A172 (cell line): ENCODE measurements at places on chromosomes 5 and 9. TPM values are rescaled to one million over a fixed set of nuclear protein-coding genes. Genes with fewer than 3 reads are reported as not detected.

GRCh38 chr5:141077826-141078225, 16.6 kb upstream of the PCDHB2 start:
- no peak for DNase-seq

GRCh38 chr9:23741351-23741750, 84.7 kb downstream of the ELAVL2 start:
- DNase-seq = no peak

CMYA5 gene
- total RNA-seq = 0.02 and 0.16 TPM in 2 replicates

- no peak for DNase-seq
These were observed 304.2 kb downstream of the YTHDC2 start for GRCh38 chr5:113817683-113818082.

ZNG1E gene
- 27.8 and 28.8 TPM in 2 replicates for total RNA-seq

- no peak for DNase-seq
These were observed 381.6 kb downstream of the EFNA5 start for GRCh38 chr5:107289030-107289714.

DNA sequence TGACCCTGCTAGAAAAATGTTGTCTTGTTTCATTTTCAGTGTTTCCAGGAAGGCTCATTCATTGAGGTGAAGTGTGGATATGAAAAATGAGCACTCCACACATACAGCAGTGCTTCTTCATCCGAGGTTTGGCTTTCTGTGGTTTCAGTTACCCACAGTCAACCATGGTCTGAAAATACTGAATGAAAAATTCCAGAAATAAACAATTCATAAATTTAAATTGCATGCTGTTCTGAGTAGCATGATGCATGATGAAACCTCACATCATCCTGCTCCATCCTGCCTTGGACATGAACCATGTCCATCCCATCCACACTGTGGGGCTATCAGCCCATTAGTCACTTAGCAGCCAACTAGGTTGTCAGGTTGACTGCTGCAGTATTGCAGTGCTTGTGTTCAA, 10.4 kb upstream of the SLC45A2 start:
- DNase-seq = no peak

- DNase-seq = peak; percentile 50
These were observed 117.2 kb upstream of the CACNA1B start for GRCh38 chr9:137760426-137760825.
